Hematopoietic multipotent progenitor cell (in vitro differentiated cells): ENCODE measurements at places on chromosomes 5 and 9. TPM values are rescaled to one million over a fixed set of nuclear protein-coding genes. Genes with fewer than 3 reads are reported as not detected.

- peak; percentile 29 for DNase-seq
Measured at GRCh38 chr9:79812507-79813257, 240.9 kb downstream of the TLE4 start.

DNA sequence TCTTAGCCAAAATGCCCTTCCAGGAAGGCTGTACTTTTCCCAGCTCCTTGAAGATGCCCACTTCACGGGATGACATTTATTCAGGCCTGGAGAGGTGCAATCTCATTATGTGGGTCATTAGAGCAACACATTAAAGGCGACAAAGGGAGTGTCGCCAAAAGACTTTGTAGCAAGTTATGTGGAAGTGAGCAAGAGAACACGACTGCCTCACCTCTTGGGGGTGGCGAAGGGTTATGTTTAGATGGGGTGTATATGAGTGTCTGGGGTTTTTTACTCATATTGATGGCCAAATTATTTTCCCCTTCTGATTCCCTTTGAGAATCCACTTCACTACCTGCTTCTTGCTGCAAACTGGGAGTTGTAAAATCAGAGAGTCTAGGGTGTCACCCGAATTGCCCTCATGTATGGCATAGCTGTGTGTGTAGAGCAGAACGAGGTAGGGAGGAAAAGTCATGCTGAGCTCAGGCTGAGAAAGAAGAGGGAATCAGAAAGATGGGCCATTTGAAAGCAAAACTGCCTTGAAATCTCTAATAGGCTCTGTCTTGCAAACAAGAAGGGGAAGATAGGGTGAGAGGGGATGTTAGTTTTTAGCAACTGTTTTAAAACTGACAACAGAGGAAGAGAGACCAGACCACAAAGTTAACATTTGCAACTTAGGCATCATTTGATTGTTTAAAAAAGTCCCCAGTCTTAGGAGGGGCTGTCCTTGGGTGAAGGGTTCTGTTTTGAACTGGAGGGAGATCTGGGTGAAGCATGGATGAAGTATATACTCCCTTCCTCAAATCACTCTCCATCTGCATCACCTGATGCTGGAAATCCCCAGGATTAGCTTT, 97.1 kb upstream of the IL12B start:
- DNase-seq: peak; percentile 14

The SPIN1 gene
- 64.1 TPM for total RNA-seq

The ZNF366 gene
- under 0.01 TPM for total RNA-seq
